Activated naive CD4-positive, alpha-beta T cell treated with anti-CD3 and anti-CD28 coated beads for 36 hours (primary cell): ENCODE measurements at places on chromosomes 11 and 22.

- peak; percentile 56 for DNase-seq
Observed at GRCh38 chr11:77113382-77114088, 10.9 kb downstream of the OMP start.

DNA sequence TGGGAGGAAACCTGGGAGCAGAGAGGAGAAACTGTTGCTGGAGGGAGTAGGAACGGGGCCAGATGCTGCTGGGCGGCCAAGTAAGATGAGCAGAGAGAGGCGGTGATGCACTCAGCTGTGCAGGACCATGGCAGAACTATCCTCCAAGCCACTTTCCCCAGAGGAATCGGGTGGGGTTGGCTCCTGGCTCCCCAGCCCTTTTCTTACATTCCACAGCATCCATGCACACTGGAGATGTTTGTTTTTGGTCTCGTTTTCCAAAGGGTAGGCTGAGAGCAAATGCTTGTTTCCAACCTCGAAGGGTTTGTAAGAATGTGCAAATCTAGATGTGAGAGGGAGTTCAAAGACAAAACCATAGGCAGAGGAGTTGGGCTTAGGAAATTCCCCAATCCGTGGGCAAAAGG lies 73.2 kb downstream of the DBX1 start:
- DNase-seq, result no peak

- no peak for DNase-seq
Observed at GRCh38 chr11:61667684-61668305, 12.4 kb upstream of the DAGLA start.

DNA sequence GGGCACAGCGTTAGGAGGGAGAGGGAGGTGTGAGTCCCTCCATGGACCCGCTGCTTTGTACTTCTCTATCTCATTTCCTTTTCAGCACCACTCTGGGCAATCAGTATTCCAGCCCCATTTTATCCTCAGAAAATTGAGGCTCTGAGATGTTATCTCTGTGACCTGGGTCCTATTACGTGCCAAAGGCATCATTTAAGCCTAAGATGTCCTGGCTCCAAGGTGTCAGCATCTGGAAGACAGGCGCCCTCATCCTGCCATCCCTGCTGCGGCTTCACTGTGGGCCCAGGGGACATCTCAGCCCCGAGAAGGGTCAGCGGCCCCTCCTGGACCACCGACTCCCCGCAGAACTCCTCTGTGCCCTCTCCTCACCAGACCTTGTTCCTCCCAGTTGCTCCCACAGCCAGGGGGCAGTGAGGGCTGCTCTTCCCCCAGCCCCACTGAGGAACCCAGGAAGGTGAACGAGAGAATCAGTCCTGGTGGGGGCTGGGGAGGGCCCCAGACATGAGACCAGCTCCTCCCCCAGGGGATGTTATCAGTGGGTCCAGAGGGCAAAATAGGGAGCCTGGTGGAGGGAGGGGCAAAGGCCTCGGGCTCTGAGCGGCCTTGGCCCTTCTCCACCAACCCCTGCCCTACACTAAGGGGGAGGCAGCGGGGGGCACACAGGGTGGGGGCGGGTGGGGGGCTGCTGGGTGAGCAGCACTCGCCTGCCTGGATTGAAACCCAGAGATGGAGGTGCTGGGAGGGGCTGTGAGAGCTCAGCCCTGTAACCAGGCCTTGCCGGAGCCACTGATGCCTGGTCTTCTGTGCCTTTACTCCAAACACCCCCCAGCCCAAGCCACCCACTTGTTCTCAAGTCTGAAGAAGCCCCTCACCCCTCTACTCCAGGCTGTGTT lies 829 bp upstream of the APOC3 start:
- DNase-seq, result no peak

- DNase-seq, result peak; percentile 48
Observed at GRCh38 chr11:44607319-44607962, 42.0 kb downstream of the CD82 start.

DNA sequence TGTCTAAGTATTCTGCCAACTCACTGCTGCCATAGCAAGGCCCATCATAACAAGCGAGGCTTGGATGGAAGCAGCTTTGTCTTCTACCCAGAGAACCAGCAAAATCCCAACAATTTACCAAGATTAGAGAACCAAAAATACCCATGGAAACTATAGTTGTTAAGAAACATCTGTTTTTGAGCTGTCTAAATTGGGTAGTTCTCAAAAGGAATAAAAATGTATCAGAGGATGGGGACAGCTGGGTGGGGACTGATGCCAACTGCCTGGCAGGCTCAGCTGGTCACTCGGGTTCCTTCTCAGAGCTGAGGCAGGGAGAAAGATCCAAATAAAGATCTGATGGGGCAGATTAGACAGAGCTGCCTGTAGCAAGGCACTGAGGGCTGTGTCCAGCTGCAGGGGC lies 85.9 kb upstream of the GRK3 start:
- DNase-seq, result no peak

GRCh38 chr22:41491374-41492100 lies 22.6 kb downstream of the ACO2 start:
- no peak for DNase-seq

GRCh38 chr11:78659326-78660270 lies 84.9 kb upstream of the NARS2 start:
- no peak for DNase-seq

- DNase-seq, result peak; percentile 25
Observed at GRCh38 chr11:35133656-35134055, 5.3 kb upstream of the CD44 start.

GRCh38 chr11:29682856-29683255 lies 334.0 kb downstream of the KCNA4 start:
- DNase-seq, result no peak

DNA sequence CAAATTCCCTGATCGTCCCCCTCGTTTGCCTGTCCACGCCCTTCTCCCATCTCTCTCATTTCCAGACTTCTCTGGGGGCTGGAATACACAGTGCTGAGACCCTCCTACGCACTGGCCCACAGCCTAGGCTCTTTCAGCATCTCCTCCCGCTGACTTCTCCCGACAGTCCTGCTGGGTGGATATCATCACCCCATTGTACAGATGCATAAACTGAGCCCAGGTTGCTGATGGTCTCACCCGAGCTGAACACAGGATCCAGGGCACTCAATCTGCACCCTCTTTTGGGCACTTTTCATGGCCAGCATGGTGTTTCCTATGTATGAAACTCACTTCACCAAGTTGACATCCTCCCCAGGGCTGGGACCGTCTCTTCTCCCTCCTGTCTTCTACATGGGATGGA lies 31.7 kb upstream of the PICK1 start:
- no peak for DNase-seq

- DNase-seq, result no peak
Observed at GRCh38 chr11:74070723-74071492, 62.0 kb upstream of the UCP3 start.

DNA sequence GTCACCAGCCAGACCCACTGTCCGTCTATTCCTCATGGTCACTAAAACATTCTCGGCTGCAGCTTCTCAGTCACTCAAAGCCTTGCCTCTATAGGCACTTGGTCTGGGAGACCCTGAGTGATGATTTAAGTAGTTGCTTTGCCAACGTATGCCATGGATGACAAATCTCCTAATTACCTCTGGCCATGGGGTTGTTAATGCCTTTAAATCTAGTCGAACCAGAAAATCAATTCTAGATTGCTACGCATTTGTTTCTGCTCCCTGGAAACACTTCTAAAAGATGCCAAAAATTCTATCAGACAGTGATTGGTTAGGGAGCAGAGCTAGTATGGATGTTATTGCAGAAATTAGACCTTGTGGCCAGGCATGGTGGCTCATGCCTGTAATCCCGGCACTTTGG lies 57.0 kb upstream of the RTL6 start:
- DNase-seq, result no peak

DNA sequence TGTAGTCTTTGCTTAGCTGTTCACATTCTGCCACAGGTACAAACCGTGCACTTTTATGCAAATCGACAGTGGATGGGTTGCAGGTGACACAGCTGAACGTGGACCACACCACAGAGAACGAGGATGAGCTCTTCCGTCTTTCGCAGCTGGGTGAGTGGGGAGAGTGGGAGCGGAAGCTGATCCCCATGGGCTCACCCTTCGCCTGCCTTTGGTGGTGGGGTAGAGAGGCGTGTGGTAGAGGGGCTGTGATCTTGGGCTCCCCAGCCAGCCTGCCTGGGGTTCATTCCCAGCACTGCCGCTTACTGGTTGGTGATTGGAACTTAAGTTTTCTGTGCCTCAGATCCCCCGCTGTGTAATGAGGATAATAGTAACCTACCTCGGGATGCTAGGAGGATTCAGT lies 19.1 kb downstream of the TAB1 start:
- no peak for DNase-seq
